ENCODE measurements at places on chromosomes 4 and X.

- DNase-seq: no peak
Measured at GRCh38 chr4:7031558-7032449, 11.4 kb upstream of the TADA2B start.

GRCh38 chr4:82463221-82463620 lies 32.8 kb downstream of the ENOPH1 start:
- no peak for DNase-seq

DNA sequence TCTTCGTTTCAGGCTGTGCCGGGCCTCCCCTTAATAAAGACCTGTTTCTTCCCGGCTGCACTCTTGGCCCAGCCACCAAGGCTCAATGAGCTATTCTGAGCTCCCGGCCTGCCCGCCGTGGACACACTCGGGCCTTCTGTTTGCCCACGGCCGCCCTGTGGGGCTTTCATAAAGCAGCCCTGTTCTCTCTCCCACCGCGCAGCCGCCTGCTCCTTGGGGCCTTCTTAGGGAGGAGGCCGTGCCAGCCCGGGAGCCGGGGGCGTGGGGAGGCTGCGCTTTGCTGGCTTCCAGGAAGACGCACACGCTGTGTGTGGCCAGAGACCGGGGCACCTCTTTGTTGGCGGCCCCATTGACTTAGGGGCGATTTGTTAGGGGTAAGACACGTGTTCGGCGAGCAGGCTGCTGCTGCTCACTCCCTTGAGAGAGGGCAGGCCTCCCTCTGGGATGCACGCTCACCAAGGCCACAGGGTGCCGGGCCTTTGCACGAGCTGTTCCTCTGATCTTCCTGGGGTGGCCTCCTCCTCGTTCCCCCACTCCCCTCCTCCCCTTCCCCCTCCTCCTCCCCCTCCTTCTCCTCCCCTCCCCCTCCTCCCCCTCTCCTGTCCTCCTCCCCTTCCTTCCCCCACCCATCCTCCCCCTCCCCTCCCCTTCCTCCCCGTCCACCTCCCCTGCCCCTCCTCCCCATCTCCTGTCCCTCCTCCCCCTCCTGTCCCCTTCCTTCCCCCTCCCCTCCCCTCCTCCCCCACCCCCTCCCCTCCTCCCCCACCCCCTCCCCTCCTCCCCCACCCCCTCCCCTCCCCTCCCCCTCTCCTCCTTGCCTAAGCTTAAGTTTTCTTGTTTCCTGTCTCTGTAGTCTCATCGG lies 11.3 kb downstream of the BLOC1S4 start:
- no peak for DNase-seq

GRCh38 chrX:118884552-118885138 lies 61.0 kb downstream of the ZCCHC12 start:
- no peak for DNase-seq

DNA sequence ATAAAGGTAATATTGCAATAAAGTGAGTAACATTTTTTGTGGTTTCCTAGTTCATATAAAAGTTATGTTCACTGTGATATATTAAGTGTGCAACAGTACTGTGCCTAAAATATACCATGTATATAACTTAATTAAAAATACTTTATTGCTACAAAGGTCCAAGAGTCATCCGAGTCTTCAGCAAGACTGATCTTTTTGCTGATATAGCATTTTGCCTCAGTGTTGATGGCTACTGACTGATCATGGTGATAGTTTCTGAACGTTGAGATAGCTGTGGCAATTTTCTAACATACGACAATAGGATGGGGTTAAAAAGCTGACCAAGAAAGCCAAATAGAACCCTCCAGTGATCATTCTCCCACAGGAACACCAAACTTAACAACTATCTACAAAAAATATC lies 1302.7 kb downstream of the TECRL start:
- DNase-seq: no peak

- DNase-seq: no peak
Measured at GRCh38 chr4:141540643-141541042, 95.7 kb upstream of the IL15 start.

DNA sequence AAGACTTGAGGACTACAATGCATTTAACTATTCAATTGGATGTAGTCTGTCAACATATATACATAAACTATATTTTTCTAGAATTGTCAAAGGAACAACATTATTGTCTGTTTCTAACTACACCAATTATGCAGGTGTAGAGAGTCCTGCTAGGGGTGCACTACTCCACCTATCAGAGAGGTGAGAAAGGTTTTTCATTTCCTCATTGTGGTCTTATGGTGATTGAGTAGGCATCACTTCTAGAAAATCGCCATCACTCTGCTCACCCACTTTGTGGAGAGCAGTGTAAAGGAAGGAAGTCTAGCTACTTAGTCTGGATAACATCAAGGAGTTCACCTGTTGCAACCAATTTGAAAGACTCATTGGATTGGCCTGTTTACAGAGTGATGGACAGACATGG lies 4.4 kb upstream of the ADH1C start:
- no peak for DNase-seq

GRCh38 chr4:163164591-163164990 lies 2.1 kb downstream of the NAF1 start:
- no peak for DNase-seq

DNA sequence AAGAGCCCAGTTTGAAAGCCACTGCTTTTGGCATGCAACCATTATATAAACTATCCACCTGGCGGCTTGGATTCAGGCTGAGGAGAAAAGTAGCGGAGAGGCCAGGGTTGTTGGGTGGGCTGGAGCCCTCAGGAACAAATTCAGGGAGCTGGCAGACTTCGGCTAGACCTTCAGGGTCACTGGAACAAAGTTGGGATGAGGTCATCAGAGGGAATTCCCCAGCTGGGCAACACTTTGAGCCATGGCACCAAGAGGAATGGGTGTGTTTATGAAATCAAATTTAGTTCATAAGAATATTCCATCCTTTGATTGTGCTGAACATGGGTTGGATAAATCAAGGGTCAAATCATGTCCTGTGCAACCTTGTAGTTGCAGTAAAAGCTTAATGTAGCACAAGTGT lies 22.0 kb downstream of the MTMR1 start:
- no peak for DNase-seq

GRCh38 chr4:160326110-160326509 lies 1223.2 kb downstream of the RAPGEF2 start:
- DNase-seq: no peak

DNA sequence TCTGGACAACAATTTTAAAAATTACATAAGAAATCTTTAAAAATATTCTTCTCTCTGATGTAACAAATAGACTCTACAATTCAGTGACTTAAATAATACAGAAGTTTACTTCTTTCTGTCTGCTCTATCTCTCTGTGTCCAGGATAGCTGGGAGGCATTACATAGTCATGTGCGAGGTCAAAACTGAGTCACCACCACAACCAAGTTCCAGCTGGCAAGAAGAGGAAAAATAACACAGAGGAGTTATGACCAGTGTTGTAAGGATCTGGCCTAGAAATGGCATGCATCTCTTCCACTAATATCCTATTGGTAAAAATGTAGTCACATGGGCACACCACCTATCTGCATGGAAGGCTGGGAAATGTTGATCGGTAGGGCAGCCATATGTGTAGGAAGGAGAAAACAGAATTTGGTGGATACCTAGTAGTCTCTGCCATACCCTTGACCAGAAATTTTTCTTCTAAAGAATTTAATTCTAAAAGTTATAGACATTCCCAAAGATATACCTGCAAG lies 39.4 kb upstream of the WDFY3 start:
- DNase-seq: no peak

- no peak for DNase-seq
Measured at GRCh38 chr4:174362340-174362739, 78.6 kb downstream of the CEP44 start.

DNA sequence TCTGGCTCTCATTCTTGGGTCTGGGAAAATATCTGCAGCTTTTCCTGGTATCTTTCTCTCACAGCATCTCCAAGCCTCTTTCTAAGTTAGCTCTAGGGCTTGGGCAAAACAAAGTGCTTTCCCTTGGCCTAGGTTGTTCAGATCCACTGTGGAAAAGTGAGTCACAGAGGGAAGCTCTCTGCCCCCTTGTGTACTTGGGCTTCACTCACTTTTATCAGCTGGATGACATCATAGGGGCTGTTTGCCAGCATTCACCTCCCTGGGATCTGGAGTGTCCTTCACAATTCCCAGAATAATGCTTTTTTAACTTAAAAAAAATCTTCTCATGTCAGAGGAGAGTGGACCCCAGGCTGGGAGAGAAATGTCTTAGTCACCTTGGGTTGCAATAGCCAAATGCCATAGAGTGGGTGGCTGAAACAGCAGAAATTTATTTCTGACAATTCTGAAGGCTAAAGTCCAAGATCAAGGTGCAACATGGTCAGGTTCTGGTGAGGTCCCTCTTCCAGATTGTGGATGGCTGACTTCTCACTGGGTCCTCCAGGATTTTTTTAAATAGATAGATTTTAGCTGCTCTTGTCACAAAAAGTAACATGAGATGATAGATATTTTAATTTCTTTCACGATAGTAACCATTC lies 247.8 kb downstream of the SH2D1A start:
- DNase-seq: no peak

- no peak for DNase-seq
Measured at GRCh38 chrX:47239199-47239598, 6.4 kb downstream of the USP11 start.

GRCh38 chr4:169931964-169932363 lies 94.2 kb downstream of the MFAP3L start:
- no peak for DNase-seq

GRCh38 chr4:2795893-2796848 lies 3.3 kb downstream of the SH3BP2 start:
- DNase-seq: no peak

DNA sequence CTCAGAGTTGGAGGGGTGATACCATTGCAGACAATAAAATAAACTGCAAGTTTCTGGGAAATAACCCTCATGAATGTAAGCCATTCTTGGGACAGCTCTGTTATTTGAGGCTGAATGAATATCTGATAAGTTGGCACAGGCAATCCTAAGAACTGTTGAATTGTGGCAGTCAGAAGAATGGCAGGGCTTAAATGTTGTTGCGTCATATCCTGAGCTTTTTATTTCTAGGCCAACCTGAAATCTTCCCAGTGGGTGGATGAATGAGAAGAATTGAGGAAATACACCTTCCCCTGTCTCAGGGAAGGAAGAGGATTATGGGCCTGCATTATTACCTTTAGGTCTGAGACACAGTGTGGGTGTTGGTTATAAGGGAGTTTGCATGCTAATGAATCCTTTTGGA lies 64.4 kb upstream of the C4orf54 start:
- DNase-seq: no peak

DNA sequence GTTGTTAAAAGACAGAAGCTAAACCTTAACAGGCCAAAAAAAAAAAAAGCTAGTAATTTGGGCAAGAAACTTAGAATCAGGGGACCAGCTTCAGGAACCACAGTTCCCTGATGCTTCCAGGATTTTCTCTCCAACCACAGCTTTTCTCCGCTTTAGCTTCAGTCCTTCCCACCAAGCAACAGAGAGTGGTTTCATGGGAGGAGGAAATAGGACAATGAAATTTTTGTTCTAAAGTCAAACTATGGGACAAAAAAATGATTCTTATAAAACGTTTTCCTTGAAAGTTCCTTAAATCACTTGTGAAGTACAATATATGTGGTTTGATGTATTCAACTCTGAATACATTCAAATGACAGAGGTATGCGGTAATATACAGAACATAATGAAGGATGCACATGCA lies 71.0 kb upstream of the DHX15 start:
- no peak for DNase-seq

DNA sequence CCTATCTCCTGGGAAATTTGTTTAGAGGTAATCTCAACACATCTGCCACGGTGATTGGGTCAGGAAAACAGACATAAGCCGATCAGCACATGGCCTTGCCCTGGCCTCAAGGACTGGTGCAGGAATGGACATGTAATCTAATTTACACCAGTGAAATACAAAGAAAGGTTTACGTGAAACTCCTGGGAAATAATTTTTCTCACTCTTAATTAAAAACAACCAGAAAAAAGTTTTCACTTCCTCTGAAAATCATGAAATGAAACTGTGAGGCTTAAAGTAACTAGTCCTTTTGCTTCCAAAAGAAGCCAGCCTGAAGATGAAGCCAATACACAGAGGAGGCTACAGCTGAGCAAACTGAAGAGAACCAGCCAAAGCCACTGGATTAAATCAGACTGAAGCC lies 154.1 kb upstream of the FAM241A start:
- DNase-seq: no peak

- no peak for DNase-seq
Measured at GRCh38 chrX:103356858-103357257, 552 bp downstream of the TCEAL9 start.

- DNase-seq: no peak
Measured at GRCh38 chrX:130025256-130025655, 42.8 kb downstream of the BCORL1 start.

DNA sequence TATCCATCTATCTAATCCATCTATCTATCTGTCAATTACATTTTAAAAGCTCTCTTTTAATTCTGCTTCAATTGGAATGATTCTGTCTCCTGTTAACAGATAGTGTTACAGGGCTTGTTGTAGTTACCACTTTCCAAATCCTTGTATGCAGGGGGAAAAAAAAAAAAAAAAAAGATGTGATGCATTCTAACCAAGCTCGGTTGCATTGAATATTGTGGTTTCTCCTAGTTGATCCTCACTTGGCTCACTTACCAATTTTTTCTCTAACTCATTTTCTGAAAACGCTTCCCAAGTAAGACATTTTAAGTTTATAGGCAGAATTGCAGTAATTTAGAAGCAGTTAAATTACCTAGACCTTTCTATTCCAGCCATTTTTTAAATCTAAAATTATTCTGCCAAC lies 327.9 kb upstream of the PITX2 start:
- DNase-seq: no peak

DNA sequence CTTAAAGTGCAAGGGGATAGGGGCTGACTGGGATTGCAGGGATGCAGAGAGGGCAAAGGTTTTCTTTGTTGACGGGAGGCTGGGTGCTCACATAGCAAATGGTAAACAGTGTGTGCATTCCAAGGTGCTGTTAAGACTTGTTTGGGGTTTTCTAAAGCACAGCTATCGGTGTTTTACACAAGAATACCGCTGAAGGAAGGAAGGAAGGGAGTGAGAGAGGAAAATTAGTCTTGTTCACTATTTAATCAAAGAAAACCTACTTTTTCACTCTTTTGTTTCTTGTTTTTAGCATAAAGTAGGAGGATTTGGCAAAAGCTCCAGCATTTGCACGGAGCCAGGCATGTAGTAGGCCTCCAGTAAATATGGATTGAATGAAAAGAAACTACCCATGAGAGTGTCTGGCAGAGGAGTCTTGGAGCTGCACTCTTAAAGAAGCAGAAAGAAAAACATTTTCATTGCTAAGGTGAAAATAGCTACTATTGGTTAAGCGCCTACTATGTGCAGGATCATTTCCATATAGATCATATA lies 99.7 kb downstream of the FIP1L1 start:
- no peak for DNase-seq

DNA sequence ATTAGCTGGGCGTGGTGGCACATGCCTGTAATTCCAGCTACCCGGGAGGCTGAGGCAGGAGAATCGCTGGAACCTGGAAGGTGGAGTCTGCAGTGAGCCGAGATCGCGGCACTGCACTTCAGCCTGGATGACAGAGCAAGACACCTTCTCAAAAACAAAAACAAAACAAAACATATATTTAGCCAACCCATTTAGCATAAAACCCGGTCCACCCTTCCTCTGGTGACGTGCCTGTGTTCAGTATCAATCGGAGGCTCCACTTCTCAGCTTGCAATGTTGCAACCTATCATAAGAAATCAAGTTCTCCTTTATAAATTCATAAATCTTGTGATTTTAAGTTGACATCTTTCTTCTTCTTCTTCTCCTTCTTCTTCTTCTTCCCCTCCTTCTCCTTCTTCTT lies 73.9 kb downstream of the SLC34A2 start:
- DNase-seq: no peak

All from immature natural killer cell (primary cell).